Glomerular endothelial cell (primary cell): ENCODE measurements at places on chromosomes 4 and X.

- DNase-seq: no peak
These were observed 70.3 kb downstream of the ANXA10 start for GRCh38 chr4:168162604-168163003.

DNA sequence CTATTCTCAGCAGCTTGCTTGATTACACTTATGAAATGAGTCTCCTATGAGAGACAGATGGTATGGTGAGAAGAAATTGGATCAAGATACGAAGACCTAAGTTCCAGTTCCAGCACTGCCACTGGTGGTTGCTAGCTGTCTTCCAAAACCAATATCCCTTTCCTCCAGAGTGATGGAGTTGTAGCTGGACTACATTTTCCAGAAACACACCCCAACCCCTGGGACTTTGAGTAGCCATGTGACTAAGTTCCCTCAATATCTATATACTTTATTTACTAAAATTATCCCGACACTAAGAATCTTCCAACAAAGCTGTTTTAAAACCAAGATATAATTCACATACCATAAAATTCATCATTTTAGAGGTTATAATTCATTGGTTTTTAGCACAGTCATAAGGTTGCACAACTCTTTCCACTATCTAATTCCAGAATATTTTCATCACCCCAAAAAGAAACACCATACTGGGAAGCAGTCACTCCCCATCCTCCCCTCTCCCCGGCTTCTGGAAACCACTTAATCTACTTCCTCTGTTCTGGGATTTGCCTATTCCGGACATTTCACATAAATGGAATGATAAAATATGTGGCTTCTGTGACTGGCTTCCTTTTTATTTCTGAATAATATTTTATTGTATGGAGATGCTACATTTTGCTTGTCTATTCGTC lies 118.0 kb downstream of the MANBA start:
- no peak for DNase-seq

DNA sequence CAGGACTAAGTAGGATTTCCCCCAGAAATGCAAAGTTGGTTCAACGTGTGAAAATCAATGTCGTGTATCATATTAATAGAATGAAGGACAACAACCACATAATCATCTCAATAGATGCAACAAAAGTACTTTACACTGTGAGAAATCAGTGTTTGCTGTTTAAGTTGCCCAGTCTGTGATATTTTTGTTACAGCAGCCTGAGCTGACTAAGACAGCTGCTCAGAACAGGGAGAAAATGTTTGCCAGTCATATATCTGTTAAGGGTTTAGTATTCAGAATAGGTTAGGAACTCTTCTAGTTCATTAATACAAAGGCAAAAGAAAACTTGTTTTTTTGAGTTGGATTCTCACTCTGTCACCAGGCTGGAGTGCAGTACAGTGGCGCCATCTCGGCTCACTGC lies 12.5 kb downstream of the MAEA start:
- DNase-seq: no peak

DNA sequence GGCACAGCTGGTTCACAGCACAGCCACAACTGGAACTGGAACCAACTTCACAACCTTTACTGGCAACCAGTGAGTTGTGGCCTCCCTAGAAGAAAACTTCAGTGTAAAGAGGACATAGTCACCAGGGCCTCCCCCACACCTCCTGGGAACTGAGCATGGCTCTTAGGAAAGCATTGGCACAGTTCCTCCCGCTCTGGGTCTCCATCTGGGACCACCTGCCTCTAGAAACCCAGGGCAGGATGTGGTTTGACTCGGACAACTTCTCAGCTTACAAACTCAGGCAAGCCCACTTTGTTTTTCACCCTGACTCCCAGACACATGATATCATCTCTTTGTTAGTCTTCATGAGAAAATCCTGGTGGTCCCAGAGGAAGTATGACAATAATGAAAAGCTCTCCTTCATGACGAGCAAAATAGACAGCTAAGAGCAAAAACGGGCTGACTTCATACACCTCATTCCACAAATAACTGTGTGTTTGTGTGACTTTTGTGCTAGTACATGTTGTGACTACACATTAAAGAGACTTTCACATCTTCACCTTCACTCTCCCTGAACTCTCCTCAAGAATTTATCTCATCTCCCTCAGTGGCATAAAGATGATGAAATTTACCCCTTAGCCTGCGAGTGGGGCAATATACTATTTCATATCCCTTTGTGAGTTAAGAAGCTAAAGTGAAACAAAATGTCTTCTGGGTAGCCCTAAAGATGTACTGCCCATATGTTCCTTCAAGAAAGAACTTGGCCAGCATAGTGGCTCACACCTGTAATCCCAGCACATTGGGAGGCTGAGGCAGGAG lies 75.4 kb downstream of the SH3KBP1 start:
- DNase-seq: no peak

- DNase-seq: no peak
These were observed 33.4 kb upstream of the FAM47B start for GRCh38 chrX:34909151-34909550.

GRCh38 chr4:177041356-177041755 lies 248.6 kb upstream of the VEGFC start:
- no peak for DNase-seq

DNA sequence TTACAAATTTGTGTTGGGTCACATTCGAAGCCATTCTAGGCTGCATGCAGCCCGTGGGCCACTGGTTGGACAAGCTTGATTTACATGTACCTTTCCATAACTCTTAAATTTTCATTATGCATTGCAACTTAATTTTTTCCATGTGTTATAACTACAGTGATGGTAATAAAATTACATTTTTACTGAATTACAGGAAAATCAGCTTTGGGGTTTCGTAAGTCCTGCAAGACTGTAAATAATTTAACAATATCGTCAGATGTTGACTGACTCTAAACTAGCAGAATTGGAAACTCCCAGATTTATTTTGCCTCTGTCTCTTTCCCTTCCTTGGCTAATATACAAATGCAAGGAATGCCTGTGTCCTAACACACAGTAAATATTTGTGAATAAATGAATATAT lies 88.0 kb upstream of the RAPGEF2 start:
- no peak for DNase-seq

DNA sequence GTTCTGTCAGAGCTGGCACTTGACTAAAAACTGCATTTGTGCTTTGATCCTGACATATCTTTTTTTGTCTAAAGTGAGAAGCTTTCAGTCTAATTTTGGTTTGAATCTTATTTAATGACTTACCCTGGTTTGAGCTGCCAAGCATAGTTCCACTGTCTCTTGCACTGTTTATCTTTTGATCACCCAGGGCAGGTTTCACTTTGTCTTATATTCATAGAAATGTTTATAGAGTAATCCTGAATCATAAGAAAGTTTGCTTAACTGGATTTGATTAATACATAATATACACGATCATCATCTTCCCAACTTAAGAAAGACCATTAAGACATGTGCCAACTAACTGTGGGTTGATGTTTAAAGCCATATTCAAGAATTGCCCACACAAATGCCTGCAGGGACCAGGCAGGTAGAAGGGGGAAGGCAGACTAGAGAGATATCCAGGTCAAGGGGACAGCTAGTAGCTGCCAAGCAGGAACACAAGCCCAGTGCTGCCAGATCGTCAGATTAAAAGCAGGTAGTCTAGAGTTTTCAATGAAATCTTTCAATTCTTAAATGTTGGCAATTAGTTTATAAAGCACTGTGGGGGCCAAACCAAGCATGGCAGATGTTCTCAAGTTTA lies 1.9 kb downstream of the GK start:
- DNase-seq: no peak

GRCh38 chrX:13511241-13511943 lies 58.0 kb upstream of the EGFL6 start:
- DNase-seq: no peak

DNA sequence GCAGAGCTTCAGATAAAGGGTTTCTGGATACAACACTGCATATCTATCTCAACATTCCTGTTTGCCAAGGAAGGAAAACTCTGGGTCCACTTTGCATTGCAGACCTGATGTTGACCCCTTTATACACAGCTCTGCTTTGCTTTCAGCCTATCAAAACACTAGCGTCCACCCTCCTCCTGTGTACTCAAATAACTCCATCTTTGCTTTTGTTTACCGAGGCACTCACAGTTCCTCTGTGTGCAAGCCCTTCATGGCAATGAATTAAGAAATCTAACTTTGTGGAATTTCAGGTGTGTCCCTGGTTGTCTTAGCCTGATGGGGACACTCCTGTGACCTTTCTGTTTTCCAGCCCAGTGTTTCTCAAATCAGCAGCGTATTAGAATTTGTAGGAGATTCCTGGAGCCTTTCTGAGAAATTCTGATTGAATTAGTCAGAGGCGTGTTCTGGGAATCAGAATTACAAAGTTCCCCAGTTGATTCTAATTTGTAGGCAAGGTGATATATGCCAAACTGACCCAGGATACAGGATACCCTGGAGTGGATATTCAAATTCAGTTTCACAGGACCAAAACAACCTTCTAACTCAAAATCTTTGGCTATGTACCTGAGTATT lies 68.6 kb downstream of the DTHD1 start:
- DNase-seq: no peak

- DNase-seq: no peak
These were observed 401 bp upstream of the EDNRA start for GRCh38 chr4:147480502-147480890.

DNA sequence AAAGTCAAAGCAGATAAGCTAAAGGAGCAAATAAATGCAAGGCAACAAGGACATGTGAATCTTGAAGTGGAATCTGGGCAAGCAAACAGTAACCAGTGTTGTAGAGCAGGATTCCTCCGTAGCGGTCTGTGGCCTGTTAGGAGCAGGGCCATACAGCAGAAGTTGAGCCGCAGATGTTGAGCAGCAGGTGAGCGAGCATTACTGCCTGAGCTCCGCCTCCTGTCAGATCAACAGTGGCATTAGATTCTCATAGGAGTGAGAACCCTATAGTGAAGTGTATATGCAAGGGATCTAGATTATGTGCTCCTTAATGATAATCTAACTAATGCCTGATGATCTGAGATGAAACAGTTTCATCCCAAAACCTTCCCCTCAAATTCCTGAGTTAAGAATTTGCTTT lies 550.7 kb downstream of the ADGRL3 start:
- DNase-seq: no peak

- DNase-seq: no peak
These were observed 83.2 kb upstream of the TBC1D9 start for GRCh38 chr4:140839406-140839805.

- DNase-seq: no peak
These were observed 507.9 kb downstream of the TECRL start for GRCh38 chr4:63901304-63901703.

DNA sequence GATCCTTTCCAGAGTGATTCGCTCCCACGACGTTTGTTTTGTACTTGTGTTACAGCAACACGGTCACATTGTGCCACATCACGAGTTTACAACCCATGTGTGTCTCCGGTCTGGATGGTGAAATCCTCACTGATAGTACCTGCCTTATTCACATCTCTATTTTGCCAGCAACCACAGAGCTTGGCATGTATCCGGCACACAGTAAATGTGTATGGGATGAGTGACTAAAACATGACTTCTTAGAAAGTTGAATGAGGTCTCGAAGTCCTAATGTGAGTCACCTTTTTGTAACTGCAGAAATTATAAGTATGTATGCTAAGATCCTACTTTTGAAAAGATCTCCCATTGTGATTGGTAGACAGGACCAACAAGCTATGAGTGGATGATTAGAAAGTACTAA lies 7.5 kb downstream of the STOX2 start:
- no peak for DNase-seq

GRCh38 chr4:88979276-88979675 lies 77.7 kb downstream of the FAM13A start:
- DNase-seq: no peak

DNA sequence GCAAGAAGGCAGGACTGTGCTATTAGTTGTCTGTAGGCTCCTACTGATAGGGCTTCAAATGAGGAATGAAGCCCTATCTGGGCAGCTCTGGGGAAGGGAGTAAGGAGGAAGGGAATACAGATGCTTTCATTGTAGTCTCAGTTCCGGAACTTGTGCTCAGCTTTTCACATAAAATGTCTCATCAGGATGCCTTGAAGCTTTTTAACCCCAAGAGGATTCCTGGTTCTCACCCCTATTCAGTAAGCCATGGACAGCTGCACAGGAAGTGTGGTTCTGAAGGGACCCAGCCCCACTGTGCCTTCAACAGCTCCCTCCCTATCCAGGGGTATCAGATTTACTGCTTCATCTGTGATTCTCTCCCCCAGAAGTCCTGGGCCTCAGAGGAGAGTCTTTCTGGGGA lies 5.0 kb downstream of the ARMCX5 start:
- no peak for DNase-seq

GRCh38 chrX:109533631-109534030 lies 3.0 kb upstream of the NXT2 start:
- peak; percentile 36 for DNase-seq

- no peak for DNase-seq
These were observed 79.2 kb downstream of the F11 start for GRCh38 chr4:186345184-186345583.

DNA sequence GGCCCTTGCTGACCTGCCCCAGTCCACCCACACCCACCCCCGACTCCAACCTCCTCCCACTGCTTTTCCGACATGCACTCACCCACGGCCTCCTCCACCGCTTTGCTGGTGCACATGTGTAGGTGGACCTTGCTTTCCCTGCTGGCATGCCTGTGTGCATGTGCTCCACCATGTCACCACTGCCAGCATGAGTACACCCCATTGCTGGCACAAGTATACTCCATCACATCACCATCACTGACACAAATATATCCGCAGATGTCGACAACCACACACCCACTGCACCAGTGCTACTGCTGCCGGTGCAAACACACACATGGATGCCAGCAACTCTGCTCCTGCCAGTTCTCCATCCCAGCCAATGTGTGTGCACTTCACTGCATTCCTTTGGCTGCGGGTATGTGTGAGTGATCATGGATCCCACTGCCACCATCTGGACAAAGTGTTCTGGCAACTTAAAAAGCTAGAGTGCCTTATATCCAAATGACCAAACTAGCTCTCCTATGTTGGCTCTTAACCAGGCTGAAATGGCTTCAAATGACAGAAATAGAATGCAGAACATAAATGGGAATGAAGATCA lies 1072.3 kb downstream of the RAPGEF2 start:
- DNase-seq: no peak

GRCh38 chr4:79211490-79211889 lies 114.4 kb downstream of the NAA11 start:
- DNase-seq: no peak

DNA sequence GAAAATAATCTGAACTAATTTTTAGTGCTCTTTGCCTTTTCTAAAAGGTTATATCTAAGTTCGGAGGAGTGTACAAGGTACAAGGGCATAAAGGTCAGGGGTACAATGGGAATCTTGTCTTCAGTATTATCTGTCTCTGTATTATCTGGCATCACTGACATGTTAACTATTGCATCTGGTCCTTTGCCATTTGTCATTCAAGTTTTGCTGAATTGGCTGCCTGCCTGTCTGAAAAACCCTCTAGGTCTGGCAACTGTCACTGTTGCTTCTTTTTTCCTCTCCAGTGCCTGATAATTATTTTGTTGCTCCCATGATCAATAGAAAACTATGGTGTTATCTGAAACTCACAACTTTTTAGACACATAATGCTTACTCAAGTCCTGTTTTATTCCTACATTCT lies 112.5 kb upstream of the STK26 start:
- no peak for DNase-seq
